ENCODE measurements at places on chromosomes 2 and 18.

- no peak for DNase-seq
These were observed 8.0 kb upstream of the CDK15 start for GRCh38 chr2:201798252-201798913.

GRCh38 chr18:27428120-27428519, 243.0 kb upstream of the CHST9 start:
- DNase-seq = no peak

GRCh38 chr2:30472326-30472725, 25.3 kb downstream of the LCLAT1 start:
- no peak for DNase-seq

GRCh38 chr2:113324684-113325160, 46.0 kb upstream of the PAX8 start:
- DNase-seq = peak; percentile 7

GRCh38 chr2:72944804-72945449, 27.6 kb downstream of the EMX1 start:
- DNase-seq = no peak
